ENCODE measurements at places on chromosomes 16 and 17.

DNA sequence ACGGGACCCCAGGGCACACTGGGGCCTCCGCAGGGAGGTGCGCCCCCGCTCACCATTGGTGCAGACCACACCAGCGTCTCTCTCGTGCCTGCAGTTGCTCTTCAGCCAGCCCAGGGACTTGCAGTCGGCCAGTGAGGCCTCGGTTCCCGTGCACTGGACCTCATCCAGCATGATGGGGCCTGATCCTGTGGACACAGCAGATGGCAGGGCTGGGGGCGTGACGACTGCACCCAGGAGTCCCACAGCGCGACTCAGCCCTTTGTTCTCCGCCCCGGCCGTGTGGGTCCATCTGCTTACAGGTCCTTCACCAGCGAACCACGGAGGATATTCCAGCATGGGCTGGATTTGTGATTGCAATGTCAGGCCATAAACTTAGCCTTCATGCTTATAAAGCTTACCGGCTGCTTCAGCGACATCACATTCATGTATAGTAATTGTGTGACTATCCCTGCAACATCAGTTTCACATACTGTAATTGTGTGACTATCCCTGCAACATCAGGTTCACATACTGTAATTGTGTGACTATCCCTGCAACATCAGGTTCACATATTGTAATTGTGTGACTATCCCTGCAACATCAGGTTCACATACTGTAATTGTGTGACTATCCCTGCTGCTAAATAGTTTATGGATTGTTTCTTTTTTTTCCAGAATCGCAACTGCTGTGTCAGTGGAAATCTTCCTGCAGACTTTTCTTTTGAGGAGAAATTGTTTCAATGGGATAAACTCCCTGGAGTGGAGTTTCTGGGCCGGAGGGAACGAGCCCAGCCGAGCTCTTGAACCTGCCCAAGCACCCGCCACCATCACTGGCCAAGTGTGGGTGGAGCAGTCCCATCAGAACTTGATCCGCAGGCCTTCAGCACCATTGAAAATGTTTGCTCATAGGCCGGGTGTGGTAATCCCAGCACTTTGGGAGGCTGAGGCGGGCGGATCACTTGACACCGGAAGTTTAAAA is 4.8 kb downstream of the LGALS3BP start:
- DNase-seq: peak; percentile 89
- H3K36me3 ChIP-seq: no peaks in the 10 kb centered on the region
- peak overlapping the region; percentile 80 for H3K27ac ChIP-seq
- peaks cover 10% of the 10 kb centered on the region for H3K4me1 ChIP-seq
- H3K27me3 ChIP-seq: no peaks in the 10 kb centered on the region
- H3K4me3 ChIP-seq: no peak overlapping the region

DNA sequence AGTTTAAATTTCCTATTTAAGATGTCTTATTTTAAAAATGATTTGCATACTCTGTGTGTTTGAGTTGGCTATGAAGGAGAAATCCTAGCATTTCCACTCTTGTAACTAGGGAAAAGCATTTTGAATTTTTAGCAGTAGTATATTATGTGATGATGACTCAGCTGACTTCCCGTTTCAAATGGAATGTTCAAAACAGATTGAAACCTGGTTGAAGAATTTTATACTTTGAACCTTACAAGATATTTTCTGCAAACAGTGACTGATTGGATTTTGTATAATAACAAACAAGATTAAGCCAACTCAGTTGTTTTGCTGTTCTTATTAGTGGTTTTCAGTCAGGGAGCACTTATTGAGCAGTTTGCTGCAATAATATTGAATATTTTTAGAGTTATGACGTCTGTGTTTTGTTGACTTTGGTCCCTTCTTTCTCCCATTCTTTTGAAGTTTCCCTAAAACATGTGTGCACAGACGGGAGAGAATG is 8.0 kb downstream of the TNRC6A start:
- H3K4me3 ChIP-seq: no peak overlapping the region
- peaks cover 67% of the 10 kb centered on the region for H3K36me3 ChIP-seq
- H3K27me3 ChIP-seq: no peaks in the 10 kb centered on the region
- no peak for DNase-seq

GRCh38 chr17:2053380-2054261 is 1.3 kb upstream of the HIC1 start:
- no peak overlapping the region for H3K27ac ChIP-seq
- H3K4me3 ChIP-seq: peak overlapping the region; percentile 29
- DNase-seq: peak; percentile 95
- no peaks in the 10 kb centered on the region for H3K36me3 ChIP-seq
- peaks cover 78% of the 10 kb centered on the region for H3K27me3 ChIP-seq

DNA sequence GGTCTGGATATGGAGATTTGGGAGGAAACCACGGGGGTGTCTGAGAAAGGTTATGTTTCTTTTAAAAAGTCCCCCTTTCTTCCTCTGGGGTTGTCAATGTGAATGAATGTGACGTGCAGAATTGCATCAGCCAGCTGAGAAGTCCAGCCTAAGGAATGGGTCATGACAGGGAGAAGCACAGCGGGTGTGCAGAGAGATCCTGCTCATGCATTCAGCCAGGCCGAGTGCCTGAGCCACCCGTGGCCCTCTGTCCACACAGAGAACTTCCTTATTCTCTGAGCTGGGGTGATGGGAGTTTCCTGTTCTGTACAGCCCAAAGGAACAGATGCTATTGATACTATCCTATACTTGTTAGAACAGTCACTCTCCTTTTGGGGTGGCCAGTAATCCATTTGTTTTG is 117.9 kb downstream of the CPPED1 start:
- no peak for DNase-seq
- no peaks in the 10 kb centered on the region for H3K4me1 ChIP-seq

DNA sequence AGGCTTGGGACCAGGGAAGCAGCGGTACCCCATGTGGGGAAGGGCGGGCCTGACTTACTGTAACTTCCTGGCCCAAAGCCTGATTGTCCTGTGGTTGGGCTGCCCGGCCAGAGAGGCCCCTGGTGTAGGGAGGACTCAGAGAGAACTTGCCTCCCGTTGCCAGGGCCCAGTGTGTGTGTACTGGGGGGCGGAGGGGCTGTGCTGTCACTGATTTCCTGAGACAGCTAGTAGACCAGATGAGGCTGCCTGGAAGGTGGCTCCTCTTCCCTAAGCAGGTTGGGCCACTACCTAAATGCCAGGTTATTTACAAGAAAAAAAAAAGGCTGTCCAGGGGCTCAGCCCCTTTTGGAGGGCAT is 16.7 kb downstream of the SOCS3 start:
- no peak for DNase-seq
- H3K4me1 ChIP-seq: peaks cover 4% of the 10 kb centered on the region
- peaks cover 9% of the 10 kb centered on the region for H3K27me3 ChIP-seq
- no peak overlapping the region for H3K4me3 ChIP-seq

GRCh38 chr16:84995663-84996062 is 15.7 kb downstream of the ZDHHC7 start:
- DNase-seq: no peak
- peaks cover 49% of the 10 kb centered on the region for H3K36me3 ChIP-seq
- H3K4me3 ChIP-seq: no peak overlapping the region

DNA sequence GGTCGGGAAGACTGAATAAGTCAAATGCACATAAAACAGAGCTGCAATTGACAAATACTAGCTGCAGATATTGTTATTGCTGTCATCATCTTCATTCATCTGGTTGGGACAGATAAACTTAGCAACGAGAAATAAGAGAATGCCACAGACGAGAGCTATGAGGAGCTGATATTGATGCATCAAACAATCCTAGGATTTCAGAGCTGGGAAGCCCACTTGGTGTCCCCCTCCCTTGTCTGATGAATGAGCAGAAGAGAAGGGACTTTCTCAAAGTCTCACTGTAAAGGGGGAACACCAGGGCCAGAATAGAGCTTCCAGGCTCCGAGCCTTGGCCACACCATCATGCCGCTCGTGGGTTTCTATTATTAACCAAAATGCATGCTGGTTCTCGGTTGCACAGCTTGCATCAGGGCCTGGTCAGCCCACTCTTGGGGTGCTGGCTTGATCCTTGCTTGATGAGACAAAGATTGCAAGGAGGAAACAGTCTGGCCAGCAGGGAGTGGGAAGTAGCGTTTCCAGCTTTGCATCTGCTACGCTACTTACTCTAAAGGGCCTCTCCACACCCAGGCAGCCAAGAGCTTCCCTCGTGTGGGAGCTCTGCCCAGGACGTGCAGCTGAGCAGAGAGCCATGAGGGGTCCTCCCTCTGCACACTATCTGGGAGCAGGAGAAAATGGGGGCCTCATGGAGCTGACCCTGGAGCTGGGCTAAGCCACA is 28.4 kb upstream of the EMP2 start:
- H3K27me3 ChIP-seq: no peaks in the 10 kb centered on the region
- peak overlapping the region; percentile 44 for H3K27ac ChIP-seq
- no peak overlapping the region for H3K4me3 ChIP-seq
- H3K36me3 ChIP-seq: no peaks in the 10 kb centered on the region
- H3K4me1 ChIP-seq: no peaks in the 10 kb centered on the region

Measured in endodermal cell (in vitro differentiated cells).